ENCODE measurements at places on chromosomes 7 and 10.

- no peak for DNase-seq
Measured at GRCh38 chr10:47147186-47147585, 152.8 kb upstream of the GDF10 start.

GRCh38 chr10:12547301-12547771, 198.0 kb downstream of the CAMK1D start:
- no peak for DNase-seq

DNA sequence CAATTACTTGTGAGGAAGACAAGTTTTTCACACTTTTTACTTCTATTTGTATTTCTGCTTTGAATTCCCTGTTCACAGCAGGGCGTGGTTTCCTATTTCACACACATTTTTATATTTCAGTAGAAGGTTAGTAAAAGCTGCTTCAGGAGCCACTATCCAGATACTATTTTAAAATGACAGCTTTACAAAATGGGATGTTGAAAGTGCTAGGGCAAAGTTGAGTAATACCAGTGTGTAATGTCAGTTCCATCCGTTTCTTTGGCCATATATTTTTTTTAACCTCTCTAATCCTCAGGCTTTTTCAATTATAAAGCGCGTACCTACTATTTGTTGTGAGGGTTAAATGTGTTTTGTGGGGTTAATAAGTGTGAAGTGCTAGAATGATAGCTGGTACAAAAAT, 276.6 kb downstream of the GPR158 start:
- no peak for DNase-seq

DNA sequence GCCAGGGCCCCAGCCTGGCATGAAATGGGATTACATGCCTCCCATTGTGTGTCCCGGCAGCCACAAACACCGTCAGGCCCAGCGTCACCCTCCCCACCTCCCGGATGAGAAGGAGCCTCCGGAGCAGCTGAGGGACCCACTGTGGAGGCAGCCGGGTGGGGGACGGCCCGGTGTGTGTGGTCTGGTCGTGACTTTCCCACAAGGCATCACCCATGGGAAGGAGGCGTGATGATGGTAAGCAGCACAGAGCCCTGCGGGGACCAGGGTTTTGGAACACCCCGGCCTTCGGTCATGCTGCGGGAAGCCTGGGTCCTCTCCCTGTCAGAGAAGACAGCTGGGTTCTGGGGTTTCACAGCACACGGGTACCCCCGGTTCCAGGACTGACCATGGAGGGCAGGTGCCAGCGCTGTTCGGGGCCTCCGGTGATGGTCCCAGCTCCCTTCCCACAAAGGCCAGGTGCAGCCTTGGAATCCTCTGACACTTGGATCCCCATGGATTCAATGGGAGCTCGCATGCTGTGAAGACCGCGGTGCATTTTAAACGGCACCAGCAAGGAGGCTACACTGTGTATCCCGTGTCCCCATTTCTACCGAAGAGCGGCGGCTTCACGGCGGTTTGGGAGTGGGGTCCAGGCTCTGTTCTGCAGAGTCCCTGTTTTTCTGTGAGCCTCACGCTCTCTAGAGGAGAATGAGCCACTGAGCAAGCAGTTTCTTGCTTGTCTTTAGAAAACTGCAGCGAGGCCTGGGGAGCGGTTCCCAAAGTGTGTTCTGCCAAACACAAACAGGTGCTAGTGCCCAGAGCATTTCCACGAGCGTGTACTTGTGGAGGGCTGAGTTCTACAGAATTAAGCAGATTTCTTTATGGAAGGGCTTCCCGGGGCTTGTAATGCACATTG, 336.0 kb downstream of the ADARB2 start:
- DNase-seq = no peak

DNA sequence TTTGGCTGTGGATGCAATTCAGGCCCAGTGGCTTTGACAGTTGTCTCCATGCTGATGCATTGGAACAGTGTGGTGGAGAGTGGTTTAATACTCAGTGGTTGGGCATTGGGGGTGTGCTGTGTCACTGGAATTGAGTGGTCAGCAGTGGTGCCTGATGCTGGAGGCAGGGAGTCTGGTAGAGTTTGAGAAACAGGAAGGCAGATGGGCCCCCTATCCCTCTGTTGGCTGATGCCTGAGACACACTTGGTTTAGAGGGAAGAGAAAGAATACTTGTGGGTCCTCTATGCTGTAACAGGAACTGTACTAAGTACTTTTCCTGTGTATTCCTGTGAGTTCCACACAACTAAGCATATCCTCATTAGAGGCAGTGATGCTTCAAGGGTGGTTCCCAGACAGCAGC, 55.4 kb downstream of the EEPD1 start:
- DNase-seq = no peak

GRCh38 chr7:46852795-46853194, 729.1 kb downstream of the TNS3 start:
- DNase-seq = no peak

- DNase-seq = no peak
Measured at GRCh38 chr10:131323025-131323424, 11.5 kb upstream of the TCERG1L start.

DNA sequence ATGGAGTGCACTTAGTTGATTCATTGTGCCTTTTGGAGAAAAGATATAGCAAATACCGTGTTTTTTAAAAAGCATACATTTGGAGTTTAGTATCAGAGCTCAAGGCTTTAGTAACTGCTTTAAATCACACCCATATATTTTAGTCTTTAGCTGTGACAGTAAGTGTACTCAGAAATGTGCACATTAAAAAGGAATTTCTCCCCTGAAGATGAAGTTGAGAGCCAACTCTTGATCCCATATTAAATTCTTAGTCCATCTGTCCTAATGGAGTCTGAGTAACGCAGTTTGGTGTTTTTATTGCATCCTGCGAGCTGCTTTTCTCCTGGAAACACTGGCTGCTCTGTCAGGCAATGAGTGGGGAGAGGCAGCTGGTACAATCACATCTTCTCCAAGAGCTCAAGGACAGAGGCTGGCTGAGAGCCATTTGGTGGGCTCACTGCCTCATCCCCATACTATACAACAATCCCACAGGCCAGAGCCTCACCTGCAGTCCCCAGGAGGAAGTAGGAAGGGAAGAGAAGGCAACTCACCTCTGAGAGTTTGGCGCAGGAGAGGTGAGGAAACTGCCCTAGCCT, 473.6 kb upstream of the C7orf33 start:
- DNase-seq = no peak

- DNase-seq = no peak
Measured at GRCh38 chr10:3622427-3622826, 162.6 kb downstream of the KLF6 start.

GRCh38 chr10:68934994-68935393, 21.0 kb upstream of the DDX21 start:
- no peak for DNase-seq

- DNase-seq = no peak
Measured at GRCh38 chr10:124416733-124417132, 2.0 kb downstream of the OAT start.

DNA sequence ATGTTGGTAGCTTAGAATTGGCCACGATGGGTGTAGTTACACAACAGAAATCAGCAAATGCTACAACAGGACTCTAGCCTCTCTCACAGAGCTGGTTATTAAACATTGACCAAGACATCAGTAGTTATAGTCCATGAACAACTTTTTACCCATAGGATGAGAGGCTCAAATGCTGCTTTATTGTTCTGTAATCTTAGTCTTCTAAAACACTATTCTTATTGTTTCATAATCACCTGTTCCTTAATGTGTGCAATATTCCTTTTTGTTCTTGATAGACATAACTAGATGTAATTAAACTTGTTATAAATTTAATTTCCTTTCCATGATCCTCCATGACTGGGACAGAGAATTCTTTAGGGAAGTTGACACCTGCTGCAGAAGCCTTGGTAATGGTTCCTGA, 356.9 kb downstream of the EXOC4 start:
- DNase-seq = no peak

- no peak for DNase-seq
Measured at GRCh38 chr7:34396437-34397064, 261.5 kb upstream of the NPSR1 start.

DNA sequence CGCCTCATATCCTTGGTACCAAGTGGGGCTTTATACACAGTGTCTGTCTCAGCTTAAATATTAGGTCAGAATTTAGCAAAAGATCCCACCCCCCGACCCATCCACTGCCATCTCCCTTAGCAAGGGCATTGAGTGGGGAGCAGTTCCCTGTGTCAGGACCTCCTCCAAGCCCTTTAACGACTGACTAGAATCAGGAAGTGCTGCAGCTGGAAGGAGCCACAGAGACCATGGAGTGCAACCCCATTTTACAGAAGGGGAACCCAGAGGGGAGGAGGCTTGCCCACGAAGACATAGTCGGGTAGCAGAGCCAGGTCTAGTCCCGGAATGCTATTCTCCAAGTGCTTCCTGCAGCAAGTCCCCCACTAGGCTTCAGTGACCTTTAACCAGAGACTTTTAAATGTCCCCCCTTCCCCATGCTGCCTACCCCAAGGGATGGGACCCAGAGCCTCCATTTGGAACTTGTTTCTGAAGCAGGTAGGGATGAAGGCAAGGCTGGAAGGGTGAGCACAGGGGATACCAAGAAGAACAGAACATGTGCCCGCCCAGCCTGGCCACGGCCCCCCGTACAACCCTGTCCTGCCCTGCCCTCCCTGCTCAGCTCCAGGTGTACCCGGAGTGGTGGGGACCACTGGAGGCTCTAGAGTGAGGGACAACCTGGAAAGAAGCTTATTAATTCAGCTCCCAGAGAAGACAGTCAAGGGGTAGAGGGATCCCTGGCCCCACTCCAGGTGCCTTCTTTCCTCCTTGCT, 41.3 kb downstream of the C10orf105 start:
- DNase-seq = no peak

- DNase-seq = no peak
Measured at GRCh38 chr10:50244201-50244600, 7.1 kb downstream of the ASAH2 start.

DNA sequence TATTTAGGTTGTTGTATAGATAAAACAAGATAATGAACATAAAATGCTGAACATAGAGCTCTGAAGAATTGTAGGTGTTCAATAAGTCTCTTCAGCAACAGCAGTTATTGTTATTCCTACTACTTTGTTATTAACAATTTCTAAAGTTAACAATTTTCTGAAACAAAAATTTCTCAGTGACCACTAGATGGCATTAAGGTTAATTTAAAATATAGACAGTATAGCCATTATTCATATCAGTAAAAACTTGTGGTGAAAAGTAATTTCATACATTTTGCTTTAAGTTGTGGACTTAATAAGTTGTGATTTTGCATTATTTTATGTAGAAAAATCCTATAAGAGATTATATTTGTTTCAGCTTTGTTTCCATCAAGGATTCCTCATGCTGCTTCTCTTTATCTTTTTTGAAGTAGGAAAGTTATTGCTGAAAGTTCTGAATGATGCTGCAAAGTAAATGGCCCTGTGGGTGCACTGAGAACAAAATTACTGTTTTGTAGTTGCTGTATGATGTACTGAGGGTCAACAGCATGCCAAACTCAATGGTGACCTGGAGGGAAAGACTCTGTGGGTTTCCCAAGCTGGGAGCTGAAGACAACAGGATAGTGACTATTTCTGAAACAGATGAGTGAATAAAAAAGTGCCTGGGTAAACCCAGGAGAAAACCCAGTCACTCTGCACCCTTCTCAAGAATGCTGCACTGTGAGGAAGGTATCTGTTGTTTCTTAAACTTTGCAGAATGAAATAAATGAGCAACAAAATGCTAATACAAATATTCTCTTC, 253.6 kb downstream of the KIF20B start:
- no peak for DNase-seq

- DNase-seq = no peak
Measured at GRCh38 chr10:108561649-108562048, 1361.7 kb downstream of the XPNPEP1 start.

DNA sequence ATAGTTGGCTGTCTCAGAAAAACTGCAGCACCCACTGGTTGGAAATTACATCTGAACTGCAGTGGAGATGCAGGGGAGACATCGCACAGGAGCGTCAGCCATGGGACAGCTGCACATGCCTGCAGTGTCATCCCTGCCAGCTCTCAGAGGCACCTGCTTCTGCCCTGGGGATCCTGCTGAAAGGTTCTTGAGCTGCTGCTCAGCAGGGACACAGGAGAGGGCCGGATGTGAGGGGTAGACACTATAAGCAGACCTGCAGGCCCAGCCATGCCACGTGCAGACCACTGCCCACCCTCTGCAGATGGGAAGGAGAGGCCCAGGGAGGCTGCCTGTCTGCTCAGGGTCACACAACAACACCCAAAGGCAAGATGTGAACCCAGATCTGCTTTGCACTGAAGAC, 601.4 kb downstream of the DNAJB6 start:
- no peak for DNase-seq

- DNase-seq = no peak
Measured at GRCh38 chr10:1454428-1454827, 282.9 kb downstream of the ADARB2 start.

DNA sequence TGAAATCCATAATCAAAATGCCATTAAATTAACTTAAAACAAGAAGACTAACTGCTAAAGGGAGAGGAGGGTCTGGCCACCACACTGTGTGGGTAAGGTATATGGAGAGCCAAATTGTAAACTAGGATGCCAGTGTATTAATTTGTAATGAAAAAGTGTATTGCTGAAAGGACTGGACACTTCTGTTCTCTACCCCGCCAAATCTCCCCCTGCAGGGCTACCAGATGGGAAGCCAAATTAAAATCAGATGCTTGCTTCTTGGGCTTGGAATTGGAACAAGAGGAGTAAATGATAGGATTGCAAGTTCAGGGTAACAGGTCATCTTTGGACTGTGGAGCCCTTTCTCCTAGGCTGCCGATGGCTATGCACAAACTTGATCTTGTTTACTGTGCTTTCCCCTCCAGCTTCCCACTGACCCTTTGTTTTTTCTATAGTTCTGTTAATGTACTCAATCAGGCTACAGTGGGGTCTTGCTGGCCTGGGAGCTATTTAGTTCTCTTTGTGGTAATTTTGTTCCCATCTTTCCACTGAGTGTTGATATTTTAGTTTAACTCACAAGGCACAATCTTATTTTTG, 932.1 kb upstream of the C7orf33 start:
- DNase-seq = no peak

GRCh38 chr7:95322396-95322795, 1.9 kb downstream of the PON1 start:
- no peak for DNase-seq

DNA sequence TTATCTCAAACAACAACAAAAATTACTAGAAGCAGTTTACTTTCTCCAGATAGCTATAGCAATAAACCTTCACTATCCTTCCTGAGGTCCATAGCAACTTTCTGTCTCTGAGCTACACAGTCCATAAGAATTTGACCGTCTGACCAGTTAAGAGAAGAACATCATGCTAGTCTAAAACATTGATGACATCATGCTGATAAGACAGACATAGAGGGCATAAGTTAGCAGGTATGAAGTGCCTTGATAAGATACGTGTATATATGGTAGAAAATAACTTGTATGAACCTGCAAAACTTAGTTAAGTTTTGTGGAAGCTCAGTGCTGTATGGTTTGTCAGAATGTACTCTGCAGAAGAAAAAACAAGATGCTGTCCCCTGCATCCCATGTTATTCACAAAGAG, 353.0 kb downstream of the GRID1 start:
- no peak for DNase-seq

DNA sequence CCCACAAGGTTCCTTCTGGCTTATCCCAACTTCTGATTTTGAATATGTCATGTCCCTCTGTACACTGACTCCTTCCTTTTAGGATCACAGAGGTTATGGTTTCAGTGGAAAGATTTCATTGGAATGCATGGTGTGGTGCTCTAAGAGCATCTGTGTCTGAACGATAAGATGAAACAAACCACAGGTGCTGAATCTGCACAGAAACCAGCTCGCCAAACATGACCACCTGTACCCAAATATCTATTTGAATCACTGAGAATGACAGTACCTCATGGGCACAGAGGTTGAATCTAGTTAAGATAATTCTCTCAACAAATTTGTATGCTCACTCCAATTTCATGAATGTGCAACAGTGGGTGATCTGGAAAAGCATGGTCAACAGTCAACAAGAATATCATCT, 105.3 kb downstream of the DGKI start:
- DNase-seq = no peak

- DNase-seq = no peak
Measured at GRCh38 chr10:88244781-88245625, 338.1 kb downstream of the RNLS start.

Measured in T follicular helper cell (primary cell).